ENCODE measurements at places on chromosomes 13 and 19. TPM values are rescaled to one million over a fixed set of nuclear protein-coding genes. Genes with fewer than 3 reads are reported as not detected.

DNA sequence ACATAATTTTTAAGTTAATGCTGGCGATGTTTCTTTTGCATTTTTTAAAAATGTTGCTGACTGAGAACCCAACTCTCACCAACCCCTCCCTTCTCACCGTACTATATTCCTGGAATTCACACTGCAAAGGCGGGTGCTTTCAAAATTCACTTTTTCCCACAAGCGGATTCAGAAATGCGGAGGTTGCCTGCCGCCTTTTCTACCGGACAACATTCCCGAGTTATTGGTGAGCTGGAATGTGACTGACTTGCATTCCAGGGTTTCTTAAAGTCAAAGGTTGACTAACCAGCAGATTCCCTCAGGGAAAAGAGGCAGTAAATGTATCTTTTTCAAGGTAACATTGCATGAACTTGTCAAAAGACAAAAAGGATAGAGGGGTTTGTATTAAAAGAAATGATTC, 113.3 kb downstream of the RAB20 start:
- no peak for DNase-seq

GRCh38 chr19:45613926-45614725, 12.1 kb upstream of the GPR4 start:
- no peak for DNase-seq

RNF113B gene
- not detected for total RNA-seq

DNA sequence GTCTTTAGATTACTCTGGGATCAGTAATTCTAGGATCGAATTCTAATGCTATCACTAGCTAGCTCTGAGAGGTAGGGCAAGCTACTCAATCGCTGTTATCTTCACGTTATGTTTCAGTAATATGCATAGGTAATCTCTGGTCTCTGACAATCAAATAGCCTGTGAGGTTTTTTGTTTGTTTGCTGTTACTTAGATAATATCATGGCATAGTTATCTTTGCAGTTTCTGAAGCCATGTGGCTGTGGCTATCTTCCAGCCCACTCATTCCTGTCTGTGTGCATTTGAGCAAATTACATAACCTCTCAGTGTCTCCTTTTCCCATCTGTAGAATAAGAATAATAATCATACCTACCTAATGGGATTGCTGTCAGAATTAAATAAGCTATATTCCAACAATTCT, 330.2 kb downstream of the PCDH9 start:
- DNase-seq = no peak

ZNF808 gene
- total RNA-seq = 63.9 TPM

DNA sequence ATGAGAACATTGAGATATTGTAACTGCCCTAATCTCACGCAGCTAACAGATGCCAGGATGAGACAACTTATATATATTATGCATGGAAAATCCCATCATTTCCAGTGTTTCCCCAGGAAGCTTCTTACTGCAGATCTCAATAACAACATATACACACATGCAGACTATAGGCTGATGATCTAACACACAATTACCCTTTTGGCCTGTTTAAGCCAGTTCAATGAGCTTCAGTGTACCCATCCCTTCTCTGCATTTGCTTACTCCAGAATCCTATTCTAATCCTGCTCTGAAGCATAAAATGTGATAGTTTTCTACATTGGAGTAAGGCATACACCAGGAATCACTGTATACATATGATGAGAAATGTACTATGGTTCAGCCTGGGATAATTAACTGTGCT, 489.4 kb downstream of the SUCLA2 start:
- no peak for DNase-seq

GRCh38 chr13:45768656-45769479, 66.7 kb downstream of the CBY2 start:
- DNase-seq = no peak

DNA sequence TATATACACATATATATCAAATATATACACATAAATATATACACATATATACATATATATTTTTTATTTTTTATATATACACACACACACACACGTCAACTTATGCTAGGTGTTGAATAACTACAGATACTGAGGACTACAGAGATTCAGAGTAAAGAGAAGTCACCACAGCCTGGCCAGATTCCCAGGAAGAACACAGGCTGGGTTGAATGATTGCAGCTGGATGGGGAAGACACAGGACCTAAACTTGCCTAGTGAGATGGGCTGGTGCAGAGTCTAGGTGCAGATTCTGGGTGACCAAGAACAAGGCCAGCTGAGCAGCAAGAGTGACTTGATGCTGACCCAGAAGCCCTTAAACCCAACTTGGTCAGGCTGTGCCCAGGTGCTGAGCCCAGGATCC, 241.3 kb downstream of the KCTD12 start:
- no peak for DNase-seq

FAAP24 gene
- total RNA-seq = 2.3 TPM

GRCh38 chr19:57314146-57314545, 6.1 kb upstream of the ZNF543 start:
- DNase-seq = no peak

GRCh38 chr13:58266271-58266670, 634.7 kb downstream of the PCDH17 start:
- no peak for DNase-seq

GRCh38 chr19:1266129-1266915, 2.8 kb upstream of the CIRBP start:
- DNase-seq = peak; percentile 98

MYH14 gene
- total RNA-seq = 351 TPM

PSG1 gene
- not detected for total RNA-seq

- no peak for DNase-seq
Observed at GRCh38 chr13:100773429-100773828, 98.8 kb upstream of the TMTC4 start.

DNA sequence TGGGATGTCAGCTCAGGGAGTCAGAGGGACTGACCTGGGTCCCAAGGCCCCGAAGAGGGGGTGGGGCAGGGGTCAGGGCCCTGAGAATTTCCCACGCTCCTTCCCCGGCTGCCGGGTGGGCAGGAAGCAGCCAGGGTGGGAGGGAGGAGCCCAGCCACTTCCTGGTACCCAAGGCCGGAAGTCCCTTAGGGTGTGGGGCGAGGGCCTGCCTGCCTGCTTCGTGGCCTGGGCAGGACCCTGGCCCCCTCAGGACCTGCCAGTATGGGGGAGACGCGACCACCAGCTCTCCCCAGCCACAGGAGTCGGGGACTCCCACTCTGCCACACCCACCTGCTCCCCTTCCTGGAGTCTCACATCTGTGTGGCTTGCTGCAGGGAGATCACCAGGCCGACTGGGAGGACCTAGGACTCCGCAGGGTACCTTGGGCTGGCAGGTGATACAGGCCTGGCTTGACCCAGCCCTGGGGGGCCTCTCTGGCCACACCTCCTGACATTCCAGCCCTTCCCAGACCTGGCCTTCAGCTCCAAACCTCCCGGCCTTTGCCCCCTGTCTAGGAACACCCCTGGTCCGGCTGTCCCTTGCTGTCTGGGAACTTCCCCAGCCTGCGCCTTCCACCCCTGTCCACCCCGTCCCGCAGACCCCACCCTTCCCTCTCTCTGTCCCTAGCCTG, 9.8 kb upstream of the CIRBP start:
- DNase-seq = peak; percentile 91

GRCh38 chr19:10826231-10826630, 9.8 kb downstream of the TMED1 start:
- peak; percentile 26 for DNase-seq

DNA sequence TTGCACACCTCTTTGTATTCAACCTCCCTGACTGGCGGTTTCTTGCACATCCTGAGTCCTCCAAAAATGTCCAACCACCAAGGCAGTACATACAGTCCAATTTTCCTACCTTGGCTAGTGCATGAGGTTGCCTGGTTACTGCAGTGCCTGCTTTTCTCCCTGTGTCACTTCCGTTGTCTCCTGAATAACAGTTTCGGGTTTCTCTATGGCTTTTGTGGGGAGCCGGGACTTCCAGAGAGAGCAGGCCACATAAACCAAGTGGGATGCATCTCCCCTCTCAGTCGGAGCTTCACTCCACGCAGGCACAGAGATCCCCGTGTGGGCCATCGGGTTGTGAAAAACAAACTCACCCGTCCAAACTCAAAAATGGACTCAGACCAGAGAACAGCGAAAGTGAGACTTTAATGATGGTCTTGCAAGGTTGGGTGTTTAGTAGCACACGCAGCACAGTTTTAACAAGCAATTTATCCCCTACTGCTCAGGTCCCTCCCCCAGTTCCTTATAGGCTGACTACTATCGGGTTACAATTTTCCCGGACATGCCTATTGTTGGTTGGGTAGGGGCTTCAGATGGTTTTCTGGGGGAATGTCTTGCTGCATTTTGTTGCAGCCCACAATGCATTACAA, 173.1 kb downstream of the POU4F1 start:
- no peak for DNase-seq

CDX2 gene
- 0.14 TPM for total RNA-seq

ZNF442 gene
- 2.8 TPM for total RNA-seq

DNA sequence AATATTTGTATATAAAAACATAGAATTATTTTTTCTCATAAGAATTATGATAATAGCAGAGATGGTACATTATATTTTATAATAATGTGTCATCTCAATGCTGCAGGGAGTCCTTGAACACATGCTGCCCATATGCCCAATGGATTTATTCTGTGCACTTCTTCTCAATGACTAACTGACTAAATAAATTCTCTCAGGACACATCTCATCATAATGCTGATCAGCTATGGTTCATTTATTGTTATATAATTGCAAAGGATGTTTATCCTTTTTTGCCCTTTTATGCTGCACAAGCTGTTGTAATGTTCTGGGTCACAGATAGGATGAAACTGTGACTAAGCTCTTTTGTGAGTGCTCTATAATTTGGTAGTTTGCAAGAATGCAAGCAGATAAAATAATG, 1273.3 kb upstream of the ATXN8OS start:
- DNase-seq = no peak

DNA sequence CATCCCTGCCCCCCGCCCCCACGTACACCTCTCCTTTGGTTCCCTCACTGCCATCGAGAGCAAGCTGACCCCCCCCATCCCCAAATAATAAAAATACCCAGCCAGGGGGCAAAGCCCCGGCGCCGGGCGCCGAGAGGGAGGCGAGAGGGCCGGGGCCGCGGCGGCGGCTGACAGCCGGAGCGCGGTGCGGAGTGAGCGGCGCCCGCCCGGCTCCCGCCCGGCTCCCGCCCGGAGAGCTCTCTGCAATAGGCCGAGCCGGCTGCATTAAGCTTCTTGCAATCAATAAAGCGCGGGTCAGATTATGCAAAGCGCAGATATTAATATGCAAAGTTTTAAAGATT, 40.9 kb downstream of the DEDD2 start:
- peak; percentile 87 for DNase-seq

- DNase-seq = no peak
Observed at GRCh38 chr19:29576046-29576606, 30.0 kb upstream of the POP4 start.

GRCh38 chr13:35592457-35592856, 116.0 kb upstream of the MAB21L1 start:
- DNase-seq = no peak

- DNase-seq = no peak
Observed at GRCh38 chr13:25675060-25675459, 303.3 kb downstream of the ATP8A2 start.
